ENCODE measurements at places on chromosomes 3 and 15.

- DNase-seq = no peak
Observed at GRCh38 chr15:88465633-88466224, 1.5 kb downstream of the MRPL46 start.

- no peak for DNase-seq
Observed at GRCh38 chr15:66808181-66808824, 106.3 kb downstream of the SMAD6 start.

DNA sequence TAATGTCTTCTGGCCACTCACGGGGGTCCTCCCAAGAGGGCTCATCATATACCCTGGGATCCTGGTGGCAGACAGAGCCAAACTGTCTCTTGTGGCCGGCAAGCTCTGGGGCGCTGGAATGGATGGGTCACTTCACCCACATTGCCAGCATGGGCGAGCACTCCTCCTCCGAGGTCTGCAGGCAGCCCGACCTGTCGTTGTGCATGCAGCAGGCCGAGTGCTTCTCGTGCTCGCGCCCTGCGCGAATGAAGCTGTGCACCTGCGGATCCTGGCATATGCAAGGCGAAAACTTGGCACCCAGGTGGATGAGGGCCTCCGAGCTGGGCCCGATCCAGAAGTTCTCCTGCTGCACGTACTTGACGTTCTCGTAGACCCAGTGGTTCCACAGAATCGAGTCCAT is 33.6 kb upstream of the GRIP2 start:
- no peak for DNase-seq

DNA sequence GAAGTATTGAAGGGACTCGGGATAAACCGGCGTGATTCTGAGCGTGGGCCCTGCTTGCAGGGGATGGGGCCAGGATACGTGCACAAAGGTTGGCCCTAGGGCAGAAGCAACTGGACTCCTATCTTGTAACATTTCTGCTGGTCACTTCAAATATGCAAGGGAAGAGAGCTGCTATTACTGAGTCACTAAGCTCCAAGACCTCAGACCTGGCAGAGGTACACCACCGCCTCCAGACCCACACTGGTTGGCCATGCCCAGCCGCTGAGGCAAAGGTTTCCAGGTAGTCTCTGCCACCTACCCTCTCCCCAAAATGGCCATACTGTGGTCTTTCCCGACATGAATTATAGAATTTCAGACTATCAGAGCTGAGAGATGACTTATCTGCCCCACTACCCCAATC is 13.4 kb upstream of the STRA6 start:
- DNase-seq = no peak

DNA sequence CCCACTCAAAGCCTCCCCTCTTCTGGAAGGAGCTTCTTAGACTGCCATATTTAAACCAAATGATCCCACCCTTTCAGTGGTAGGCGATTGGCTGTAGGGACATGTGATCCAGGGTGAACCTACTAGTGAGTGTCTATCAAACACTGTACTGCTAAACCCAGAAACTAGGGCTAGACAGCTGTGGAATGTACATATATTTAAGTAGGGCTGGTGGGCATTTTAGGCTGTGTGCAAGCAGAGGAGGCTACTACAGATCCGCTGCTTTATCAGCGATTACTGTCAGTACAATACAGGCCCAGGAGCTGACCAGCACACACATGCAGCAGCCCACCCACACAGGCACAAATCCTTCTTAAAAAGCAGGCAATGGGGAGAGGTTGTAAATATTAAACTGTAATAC is 15.4 kb upstream of the LARP6 start:
- no peak for DNase-seq

- no peak for DNase-seq
Observed at GRCh38 chr15:87817553-87817952, 439.0 kb downstream of the NTRK3 start.

DNA sequence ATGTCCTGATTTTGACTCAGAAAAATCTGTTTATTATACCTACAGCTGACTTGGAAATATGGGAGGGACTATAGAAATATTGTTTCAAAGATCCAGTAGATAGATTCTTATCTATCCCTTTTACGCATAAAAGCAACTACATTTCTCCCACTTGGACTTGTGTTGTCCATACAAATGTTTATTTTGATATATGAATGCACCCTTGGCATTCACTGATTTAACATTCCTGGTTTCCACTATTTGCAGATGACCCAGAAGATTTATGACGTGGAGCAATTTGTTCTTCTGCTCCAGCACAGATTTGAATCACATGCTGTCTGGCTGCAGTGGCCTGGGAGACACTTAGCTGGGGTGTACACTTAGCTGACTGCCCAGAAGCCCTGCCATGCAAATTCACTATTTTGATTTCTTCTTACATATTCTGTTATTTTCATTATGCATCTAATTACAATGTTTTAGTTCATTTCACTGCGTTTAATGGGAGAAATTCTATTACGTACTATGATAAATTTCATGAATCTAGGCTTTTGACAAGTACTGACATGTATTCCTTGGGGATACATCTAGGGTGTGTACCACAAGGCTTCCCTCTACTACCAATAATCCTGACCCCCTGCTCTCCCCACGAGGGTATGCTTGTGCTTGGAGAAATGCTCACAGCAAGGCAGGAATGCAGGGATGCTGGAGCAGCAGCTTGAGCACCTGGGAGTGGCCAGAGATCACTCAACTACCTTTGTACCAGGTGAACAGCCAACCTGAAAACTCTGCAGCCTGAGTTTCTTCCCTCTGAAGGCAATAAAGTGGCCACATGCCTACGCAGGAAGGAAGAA is 223.6 kb upstream of the TBL1XR1 start:
- DNase-seq = no peak

- no peak for DNase-seq
Observed at GRCh38 chr15:82916161-82916952, 36.2 kb downstream of the HOMER2 start.

- no peak for DNase-seq
Observed at GRCh38 chr3:57451150-57451846, 92.8 kb downstream of the DNAH12 start.

DNA sequence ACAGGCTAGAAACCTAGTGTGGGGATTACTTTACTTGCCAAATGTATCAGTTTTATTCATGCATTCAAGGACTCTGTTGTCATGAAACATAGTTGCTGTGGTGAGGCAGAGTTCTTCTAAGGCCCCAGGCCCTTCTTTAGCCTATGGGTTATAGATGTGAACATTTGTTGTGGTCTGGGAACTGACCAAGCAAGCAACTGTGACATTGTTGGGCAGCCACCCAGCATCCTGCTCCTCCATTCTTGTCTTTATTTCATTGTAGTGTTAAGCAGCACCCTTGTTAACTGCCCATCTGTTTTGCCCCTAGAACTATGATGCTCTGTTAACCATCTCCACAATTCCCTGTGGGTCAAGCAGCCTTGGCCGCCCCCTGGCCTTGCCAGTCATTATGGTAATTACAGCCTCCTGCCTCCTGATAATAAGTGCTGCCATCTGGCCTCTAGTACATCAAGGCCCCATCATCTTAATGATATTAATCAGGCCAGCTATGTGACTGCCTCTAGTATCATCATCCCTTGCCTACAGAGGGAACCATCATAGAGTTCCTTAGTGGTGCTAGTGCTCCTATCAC is 12.2 kb upstream of the IFT57 start:
- no peak for DNase-seq

DNA sequence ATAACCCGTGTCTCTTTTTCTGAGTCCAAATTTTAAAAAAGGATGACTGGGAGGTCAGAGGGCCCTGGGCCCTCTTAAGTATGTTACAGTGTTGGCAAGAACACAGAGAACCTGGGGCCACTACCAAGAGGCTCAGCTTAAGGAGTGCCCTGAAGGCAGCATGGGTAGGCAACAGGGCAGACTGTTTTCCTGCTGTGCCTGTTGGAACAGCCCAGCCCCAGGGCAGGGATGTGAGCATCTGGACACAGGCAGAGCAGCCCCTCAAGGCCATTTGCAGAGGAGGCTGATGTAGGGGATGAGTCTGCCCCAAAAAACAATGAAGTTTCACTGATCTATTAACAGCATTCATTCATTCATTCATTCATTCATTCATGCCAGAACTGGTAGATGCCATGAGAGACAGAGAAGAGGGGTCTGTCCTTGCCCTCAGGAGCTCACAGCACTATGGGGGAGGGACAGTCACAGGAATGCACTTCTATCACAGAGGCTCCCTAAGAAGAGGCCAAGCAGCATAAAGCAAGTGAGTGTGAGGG is 2.2 kb upstream of the LTF start:
- no peak for DNase-seq

DNA sequence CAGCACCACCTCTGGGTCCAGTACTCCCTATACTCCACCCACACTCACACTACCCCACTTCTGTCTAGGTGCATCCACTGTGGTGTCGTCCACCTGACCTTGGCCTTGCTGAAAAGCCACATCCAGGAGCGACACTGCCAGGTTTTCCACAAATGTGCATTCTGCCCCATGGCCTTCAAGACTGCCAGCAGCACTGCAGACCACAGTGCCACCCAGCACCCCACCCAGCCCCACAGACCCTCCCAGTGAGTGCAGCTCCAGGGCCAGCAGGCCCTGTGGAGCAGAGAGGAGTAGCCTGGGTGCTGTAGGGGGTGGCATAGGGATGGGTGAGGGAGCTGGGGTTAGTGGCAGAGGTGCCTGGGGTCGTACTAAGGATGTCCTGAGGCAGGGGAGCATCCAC is 19.4 kb upstream of the ALPK3 start:
- DNase-seq = no peak

DNA sequence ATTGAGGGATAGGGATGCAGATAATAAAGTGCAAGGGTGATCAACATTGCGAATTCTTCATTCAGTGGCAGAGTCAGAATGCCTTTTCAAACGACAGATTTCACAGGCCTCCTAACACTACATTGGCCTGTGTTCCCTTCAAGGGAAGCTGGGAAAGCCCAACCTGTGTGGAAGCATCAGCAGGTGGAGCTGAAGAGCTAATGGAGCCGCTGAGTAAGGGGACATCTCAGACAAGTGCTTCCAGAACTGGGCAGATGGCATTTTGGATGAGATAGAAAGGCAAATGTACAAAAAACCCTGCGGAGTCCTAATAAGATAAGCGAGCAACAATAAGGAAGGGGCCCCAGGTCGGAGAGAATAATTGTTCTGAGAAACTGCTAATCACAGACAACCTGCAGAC is 8.5 kb upstream of the SLC24A5 start:
- DNase-seq = no peak

DNA sequence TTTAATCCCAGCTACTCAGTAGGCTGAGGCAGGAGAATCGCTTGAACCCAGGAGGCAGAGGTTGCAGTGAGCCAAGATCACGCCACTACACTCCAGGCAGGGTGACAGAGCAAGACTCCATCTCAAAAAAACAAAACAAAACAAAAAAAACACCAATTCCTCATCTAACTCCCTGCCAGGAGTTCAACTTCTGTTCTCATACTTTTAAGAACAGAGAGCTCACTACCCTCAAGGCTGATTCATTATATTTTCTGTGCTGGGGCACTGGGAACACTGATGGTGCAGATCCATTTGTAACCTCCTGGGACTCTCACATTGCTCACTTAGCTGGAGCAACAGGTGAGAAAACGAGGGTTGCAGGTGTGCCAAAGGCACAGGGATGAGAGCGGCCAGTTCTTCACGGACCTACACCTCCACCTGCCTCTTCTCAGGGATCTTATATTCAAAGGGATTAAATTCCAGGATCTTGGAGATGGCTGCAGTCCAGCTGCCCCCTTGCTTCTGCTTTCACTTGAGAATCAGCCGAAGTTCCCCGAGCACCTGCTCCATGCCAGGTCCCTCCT is 12.3 kb upstream of the CSK start:
- DNase-seq = no peak

DNA sequence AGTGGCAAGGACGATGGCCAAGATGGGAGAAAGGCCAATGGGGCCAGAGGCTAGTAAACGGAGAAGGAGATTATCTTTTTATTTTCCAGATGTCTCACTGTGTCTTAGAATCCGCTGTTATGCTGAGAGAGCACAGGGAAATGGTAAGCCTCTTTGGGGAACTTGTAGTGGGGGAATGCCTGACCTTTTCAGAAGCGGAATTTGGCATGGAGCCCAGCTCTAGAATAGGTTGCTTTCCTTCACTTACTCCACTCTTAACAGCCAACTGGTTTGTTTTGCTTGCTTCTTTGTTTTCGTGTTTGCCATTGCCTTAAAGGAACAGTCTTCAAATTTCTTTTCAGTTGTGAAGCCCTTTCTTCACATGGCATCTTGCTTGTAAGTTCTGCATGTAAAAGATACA is 316.2 kb upstream of the THRB start:
- no peak for DNase-seq

- DNase-seq = no peak
Observed at GRCh38 chr3:104514776-104515175, 851.9 kb upstream of the ALCAM start.

- DNase-seq = no peak
Observed at GRCh38 chr3:46913644-46914043, 36.1 kb downstream of the PTH1R start.

- DNase-seq = no peak
Observed at GRCh38 chr3:127588806-127589577, 1.5 kb downstream of the TPRA1 start.

- DNase-seq = no peak
Observed at GRCh38 chr3:2274526-2274925, 175.9 kb downstream of the CNTN4 start.

- no peak for DNase-seq
Observed at GRCh38 chr15:75468913-75469598, 17.6 kb upstream of the SIN3A start.

DNA sequence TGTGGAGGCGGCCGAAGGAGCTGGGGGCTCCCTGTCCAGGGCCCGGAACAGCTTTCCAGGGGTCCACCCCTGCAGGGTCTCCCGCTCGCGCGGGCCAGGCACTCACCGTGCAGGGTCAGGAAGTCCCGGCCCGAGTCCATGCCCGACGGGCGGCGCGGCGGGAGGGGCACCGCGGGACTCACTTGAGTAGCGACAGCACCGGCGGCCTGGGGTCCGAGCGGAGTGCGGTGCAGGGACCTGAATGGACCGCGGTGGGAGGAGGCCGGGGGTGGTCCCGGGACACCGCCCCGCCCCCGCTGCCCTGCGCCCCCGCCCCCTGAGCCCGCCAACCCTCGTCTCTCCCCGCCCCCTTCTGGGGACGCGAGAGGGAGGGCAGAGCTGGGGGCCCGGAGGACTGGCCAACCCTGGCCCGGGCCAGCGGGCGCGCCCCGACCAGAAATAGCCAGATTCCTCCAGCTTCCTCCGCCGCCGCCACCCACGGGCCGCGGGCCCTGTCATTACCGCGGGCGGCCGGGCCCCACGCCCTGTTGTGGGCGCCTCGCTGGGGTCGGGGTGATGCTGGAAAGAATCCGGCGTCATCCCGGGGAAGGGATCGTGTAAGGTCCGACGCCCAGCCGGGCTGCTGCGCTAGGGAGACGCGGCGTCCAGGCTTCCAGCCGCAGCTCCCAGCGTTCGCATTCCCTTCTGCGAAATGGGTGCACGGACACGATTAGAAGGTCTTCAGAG is at the start of gene PLCD1:
PLCD1 (minus strand) TSS at position 243 of the 726 bp plus-strand sequence; CDS start at position 140, 103 bp downstream.
- DNase-seq = no peak
